H1 (cell line): ENCODE measurements at places on chromosomes 7 and 10. TPM values are rescaled to one million over a fixed set of nuclear protein-coding genes. Genes with fewer than 3 reads are reported as not detected.

The CSGALNACT2 gene
- 5.3 and 5.7 TPM in 2 replicates for total RNA-seq

The MYO1G gene
- total RNA-seq = 0.11 and 0.19 TPM in 2 replicates

The GPR146 gene
- total RNA-seq = 0.54 and 1.8 TPM in 2 replicates

The OPN4 gene
- not detected in 2 replicates for total RNA-seq

The MYH16 gene
- total RNA-seq = not detected in 2 replicates

The CRPPA gene
- 0.39 and 0.71 TPM in 2 replicates for total RNA-seq

DNA sequence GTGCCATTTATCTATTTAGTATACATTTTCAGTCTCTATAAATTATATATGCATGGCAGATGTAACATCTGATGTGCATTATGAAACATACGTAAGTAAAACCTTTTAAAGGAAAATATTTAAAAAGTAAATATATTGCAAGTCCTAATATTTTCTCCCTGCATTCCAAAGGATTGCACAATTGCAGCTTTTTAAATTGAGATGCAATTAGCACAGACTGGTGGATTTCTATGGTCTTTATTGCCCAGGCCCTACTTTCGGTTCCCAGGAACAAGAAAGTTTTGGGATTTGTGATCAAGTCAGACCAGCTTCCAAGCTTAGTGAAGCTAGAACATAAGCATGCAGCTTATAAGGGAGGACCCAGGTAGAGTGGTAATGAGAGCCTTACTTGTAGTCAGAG, 337.8 kb downstream of the NRG3 start:
- DNase-seq = no peak

- no peak for DNase-seq
Observed at GRCh38 chr10:93077860-93078337, 4.2 kb downstream of the CYP26A1 start.

- no peak for DNase-seq
Observed at GRCh38 chr7:102942868-102943267, 30.1 kb downstream of the LRRC17 start.

GRCh38 chr7:95517870-95518269, 32.1 kb downstream of the ASB4 start:
- DNase-seq = no peak

DNA sequence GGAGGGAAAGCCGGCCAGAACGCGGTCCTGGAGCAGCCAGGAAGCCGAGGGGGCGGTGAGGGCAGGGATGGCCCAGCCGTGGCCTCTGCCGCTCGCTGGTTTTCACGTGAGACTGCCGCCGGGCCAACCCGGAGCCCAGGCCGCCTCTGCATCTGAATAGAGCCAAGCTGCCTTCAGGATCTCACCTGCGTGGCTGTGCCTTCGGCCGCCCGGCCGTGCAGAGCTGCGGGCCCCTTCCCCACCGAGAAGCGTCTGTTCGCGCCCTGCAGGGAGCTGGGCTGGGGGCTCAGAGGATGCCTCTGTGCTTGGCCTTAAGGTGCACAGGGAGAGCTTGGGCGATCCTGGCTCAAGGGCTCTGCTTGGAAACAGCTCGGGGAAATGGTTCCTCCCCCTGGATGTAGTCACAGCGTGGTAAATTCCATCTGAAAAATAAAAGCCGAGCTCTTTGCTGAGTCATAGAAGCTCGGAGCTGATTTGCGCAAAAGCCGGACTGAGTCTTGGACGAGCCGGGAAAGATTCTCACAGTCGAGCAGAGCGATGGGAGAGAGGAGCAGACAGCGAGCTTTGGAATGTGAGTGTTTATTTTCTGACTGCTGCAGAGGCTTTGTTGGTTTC, at the start of gene JAKMIP3:
Gene JAKMIP3 (plus strand): TSS at position 456 of the 615 bp plus-strand sequence. CDS start 38,863 bp downstream, outside the sequence.
- peak; percentile 72 for DNase-seq
